T-helper 2 cell (primary cell): ENCODE measurements at places on chromosomes 5 and 9.

DNA sequence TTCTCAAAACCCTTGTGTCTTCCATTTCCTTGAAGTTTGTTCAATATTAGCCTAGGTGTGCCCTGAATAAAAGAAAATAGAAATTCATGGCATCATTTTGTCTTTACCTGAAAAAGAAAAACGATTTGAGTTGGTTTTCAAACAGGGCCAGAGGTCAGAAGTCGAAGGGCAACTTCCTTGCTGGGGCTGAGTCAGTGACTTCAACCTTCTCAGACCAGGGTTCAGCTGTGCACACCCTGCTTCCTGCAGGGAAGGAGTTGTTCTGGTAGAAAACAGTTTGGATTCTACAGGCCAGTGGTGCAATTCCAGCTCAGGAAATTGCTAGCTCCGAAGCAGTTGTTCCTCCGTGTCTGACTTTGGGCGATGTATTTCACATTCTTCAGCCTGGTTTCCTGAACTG lies 132.1 kb upstream of the SLC30A5 start:
- no peak for DNase-seq

DNA sequence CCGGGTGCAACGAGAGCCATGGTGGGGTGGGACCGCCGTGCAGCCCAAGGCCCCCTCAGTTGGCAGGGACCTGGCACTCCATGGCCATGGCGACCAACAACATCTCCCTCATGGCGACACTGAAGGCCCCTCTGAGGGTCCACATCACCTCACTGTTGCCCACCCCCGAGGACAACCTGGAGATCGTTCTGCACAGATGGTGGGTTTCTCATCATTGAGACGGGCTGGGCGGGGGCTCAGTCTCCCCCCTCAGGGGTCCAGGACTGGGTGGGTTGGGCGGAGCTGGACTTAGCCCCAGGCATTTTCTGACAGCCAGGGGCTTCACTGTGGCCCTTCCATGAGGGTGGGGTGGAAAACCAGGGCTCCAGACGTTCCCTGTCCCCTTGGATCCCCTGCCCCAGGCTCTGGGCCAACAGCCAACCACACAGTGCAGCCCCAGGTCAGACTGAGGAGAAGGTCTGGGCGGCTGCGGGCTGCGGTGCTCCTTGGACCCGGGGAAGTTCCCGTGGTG lies 734 bp downstream of the PAEP start:
- no peak for DNase-seq

- no peak for DNase-seq
These were observed 472.1 kb downstream of the CTNND2 start for GRCh38 chr5:11432116-11432515.

DNA sequence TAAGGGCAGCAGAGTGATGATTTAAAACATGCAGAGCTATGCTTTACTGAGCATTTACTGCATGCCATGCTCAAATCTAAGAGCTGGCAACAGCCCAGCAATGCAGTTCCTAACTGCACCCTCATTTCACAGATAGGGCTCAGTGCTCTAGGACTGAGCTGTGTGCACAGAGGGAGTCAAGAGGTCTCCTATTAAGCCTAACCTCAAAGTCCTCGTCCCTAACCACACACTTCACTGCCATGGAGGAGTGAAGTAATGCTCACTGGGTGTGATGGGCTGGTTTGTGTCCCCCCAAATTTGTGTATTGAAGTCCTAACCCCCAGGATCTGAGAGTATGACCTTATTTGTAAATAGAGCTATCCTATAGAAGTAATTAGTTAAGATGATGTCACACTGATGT lies 25.9 kb downstream of the BARX1 start:
- DNase-seq: no peak

GRCh38 chr5:123441408-123441807 lies 18.2 kb upstream of the CEP120 start:
- DNase-seq: no peak
